NCI-H1417 (cell line): ENCODE measurements at places on chromosomes 5 and 9.

GRCh38 chr5:40619421-40619820, 60.3 kb upstream of the PTGER4 start:
- DNase-seq, result no peak

- DNase-seq, result no peak
Observed at GRCh38 chr5:64834037-64834436, 65.3 kb downstream of the CWC27 start.

GRCh38 chr5:168408561-168409305, 77.5 kb upstream of the RARS1 start:
- DNase-seq, result no peak

DNA sequence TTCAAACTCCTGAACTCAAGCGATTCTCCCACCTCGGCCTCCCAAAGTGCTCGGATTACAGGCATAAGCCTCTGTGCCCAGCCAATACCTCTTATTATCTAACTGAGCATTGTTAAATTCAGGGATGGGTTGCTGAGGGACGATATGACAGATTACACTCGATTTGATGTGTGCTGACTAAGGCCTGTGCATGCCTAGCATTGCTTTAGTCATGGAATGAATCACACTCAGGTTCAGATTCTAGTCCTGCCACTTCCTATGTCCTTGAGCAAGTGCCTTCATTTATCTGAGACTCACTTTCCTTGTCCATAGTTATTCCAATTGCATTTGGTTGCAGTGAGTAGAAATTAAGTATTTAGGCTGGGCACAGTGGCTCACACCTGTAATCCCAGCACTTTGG, 19.5 kb downstream of the THBS4 start:
- DNase-seq, result no peak

DNA sequence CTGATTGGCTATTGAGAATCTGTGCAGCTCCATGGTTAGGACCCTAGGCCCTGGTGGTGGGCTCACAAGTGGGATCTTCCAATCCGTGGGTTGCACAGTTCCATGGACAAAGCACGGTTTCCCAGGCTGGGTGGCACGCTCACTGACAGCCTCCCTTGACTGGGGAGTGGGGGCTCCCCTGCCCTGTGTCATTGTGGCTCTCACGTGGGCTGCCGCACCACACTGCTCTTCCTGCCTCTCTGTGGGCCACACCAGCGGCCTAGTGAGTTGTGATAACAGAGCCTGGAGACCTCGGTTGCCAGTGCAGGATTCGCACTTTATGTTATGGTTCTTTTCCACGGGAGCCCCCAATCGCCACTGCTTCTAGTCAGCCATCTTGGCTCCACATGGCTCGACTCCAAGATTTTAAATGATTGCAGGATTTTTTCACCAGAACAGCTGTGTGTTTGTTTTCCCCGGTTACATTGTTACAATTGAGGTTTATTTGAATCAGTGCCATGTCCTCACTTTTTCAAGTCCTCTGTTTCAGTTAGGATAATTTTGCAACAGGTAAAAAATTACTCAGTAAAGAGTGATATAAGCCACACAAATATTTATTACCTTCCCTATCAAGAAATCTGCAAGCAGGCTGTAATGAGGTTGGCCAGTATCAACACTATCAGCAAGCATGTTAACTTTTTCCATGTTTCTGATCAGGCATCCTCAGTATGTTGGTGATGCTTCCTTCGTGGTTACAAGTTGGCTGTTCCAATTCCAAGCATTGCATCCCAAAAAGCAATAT, 253.8 kb downstream of the ZNF608 start:
- DNase-seq, result no peak

GRCh38 chr9:4423207-4423610, 67.1 kb upstream of the SLC1A1 start:
- no peak for DNase-seq

DNA sequence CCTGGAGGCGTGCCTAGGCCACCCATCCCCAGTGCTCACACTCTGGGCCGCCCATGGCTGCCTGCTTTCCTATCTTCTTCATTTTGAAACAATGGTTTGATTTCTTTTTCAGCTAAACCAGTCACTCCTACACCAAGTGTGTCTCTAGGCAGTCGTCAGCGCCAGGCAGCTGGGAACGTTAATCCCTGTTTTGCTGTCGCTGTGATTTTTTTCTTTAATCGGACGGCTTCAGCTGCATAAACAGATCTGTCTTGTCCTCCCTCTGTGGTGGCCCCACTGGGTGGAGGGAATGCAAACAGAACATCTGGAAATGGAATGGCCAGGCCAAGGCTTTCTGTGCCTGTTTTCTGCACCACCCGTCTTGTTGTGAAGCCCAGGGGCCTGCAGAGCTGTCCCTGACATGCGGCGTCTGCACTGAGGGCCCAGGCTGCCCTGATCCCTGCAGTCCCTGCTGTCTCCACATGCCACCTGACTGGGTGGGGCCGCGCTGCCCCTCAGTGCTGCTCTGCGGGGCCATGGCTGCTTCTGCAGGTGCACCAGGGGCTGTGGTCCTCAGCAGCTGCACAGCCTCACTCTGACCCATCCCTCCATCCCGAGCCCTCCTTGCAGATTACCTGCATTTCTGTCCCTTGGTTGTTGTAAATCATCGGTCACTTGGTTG, 51.5 kb downstream of the WNK2 start:
- DNase-seq, result no peak
